ENCODE measurements at places on chromosomes 13 and 19. TPM values are rescaled to one million over a fixed set of nuclear protein-coding genes. Genes with fewer than 3 reads are reported as not detected.

DNA sequence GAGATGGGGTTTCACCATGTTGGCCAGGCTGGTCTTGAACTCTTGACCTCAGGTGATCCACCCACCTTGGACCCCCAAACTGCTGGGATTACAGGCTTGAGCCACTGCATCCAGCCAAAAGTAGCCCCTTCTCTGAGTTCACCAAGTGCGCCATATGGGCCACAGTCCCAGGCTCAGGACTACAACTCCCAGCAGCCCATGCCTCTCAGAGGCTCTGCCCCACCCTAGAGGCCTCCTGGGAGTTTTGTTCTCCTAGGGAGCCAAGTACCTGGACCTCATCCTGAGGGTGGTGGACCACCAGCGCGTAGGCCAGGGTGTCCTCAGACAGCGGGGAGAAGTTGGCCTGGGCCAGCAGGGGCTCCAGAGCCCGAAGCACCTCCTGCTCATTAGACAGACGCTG lies 18.8 kb downstream of the TMEM143 start:
- no peak overlapping the region for H3K27ac ChIP-seq
- no peak for DNase-seq
- no peak overlapping the region for H3K4me3 ChIP-seq
- peaks cover 6% of the 10 kb centered on the region for H3K4me1 ChIP-seq
- peaks cover 3% of the 10 kb centered on the region for H3K36me3 ChIP-seq
- H3K27me3 ChIP-seq, result no peaks in the 10 kb centered on the region

The BCAM gene
- 0.21 TPM for total RNA-seq

GRCh38 chr19:20558011-20558410 lies 7.6 kb downstream of the ZNF737 start:
- H3K27me3 ChIP-seq, result no peaks in the 10 kb centered on the region
- peaks cover 26% of the 10 kb centered on the region for H3K4me1 ChIP-seq
- H3K27ac ChIP-seq, result no peak overlapping the region
- H3K4me3 ChIP-seq, result no peak overlapping the region

The TSPAN16 gene
- not detected for total RNA-seq

DNA sequence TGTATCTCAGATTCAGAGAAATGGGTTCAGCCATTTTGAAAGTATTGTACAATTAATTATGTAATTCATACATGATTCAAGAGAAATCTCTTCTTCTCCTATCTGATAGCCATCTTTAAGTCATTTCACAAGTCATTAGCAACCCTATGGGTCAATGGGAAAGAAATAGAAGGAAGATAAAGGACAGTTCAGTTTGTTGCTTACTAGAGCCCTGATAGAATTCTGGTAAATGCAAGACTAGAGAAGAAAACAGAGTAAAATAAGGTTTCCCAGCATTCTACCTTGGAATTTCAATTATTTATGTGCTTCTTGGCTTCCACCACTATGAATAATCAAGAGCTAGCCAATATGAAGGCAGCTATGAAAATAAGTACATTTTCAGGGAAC lies 117.7 kb downstream of the LHFPL6 start:
- H3K4me3 ChIP-seq, result no peak overlapping the region
- peaks cover 10% of the 10 kb centered on the region for H3K27me3 ChIP-seq
- no peak for DNase-seq
- no peaks in the 10 kb centered on the region for H3K4me1 ChIP-seq
- no peaks in the 10 kb centered on the region for H3K36me3 ChIP-seq

Measured in activated T-cell treated with anti-CD3 and anti-CD28 coated beads, Interleukin-2, amount 50 U/mL, for 72 hours (primary cell).